Left cardiac atrium (tissue), 4 donors: ENCODE measurements at places on chromosomes 16 and 17. TPM values are rescaled to one million over a fixed set of nuclear protein-coding genes. Genes with fewer than 3 reads are reported as not detected.

GRCh38 chr16:50830698-50831097 lies 88.8 kb downstream of the CYLD start:
- no peak for DNase-seq

NOG gene
- 0.12 TPM for total RNA-seq

DNA sequence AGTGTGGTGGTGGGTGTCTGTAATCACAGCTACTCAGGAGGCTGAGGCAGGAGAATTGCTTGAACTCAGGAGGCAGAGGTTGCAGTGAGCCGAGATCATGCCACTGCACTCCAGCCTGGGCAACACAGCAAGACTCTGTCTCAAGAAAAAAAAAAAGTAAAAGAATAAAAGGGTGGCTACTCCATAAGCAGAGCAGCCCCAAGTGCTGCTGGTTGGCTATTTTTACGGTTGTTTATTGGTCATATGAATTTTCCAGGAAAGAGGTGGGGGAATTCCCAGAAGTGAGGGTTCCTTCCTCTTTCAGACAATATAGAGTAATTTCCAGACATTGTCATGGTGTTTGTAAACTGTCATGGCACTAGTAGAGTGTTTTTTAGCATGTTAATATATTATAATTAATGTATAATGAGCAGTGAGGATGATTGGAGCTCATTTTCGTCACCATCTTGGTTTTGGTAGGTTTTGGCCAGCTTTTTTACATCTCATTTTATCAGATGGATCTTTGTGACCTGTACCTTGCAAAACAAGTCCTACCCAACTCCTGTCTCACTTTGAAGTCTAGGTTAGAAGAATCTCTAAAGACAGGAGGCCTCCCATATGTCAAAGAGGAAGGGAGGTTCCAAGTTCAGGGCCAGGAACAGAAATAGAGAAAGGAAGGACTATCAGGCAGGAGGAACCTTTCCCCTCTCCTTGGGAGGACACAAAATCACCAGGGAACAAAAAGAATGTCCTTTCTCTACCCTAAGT lies 39.1 kb downstream of the HOXB1 start:
- no peak for DNase-seq

NOXO1 gene
- not detected for total RNA-seq

DNA sequence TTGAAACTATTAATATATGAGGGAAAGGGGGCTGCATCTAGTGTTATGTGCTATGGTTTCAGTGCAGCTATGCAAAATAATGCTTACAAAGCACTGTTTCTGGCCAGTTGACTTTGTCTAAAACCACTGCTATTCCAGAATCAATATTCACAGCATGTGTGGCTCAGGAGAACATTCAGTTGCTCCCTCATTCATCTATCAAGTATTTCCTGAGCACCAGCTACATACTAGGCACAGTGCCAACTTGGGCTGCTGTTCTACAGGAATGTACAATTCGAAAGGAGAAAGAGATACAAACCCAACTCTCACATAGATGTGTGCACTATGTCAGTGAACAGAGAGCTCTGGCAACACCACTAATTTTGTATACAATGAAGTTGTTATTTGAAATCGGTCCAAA lies 183.0 kb downstream of the PHKB start:
- DNase-seq = peak; percentile 37

DNA sequence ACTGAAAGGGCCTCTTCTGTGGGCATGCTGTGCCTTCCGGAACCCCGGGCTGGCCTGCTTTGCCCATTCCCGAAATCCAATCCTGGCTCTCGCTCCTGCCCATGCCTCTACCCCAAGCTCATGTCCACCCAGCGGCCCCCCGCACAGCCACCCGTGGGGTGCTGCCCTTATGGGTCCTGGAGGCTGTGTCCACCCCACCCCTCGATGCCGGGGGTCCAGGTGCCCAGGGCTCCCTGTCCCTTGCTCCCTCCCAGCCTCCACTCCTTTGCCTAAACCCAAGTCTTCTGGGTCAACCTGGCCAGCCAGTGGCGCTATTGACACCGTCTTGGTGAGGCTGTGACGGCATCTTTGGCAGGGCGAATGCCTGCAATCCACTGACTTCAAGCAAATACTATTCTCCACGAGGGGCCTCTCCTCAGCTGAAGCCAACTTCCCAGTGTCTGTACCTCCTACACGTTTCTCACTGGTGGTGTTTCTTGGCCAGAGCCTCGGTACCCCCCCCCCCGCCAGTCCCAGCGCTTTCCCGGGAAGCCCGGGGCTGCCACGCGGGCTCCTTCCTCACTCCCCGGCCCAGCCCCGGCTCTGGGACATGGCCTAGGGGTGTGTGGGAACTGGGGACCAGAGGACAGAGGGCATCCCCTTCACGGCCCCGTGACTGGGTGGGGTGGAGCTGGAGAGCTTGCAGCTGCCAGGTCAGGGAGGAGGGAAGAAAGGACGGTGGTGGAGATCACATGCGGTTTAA lies 12.2 kb upstream of the DUS1L start:
- peak; percentile 68 for DNase-seq

GRCh38 chr16:6232056-6232455 lies 1100.6 kb upstream of the RBFOX1 start:
- DNase-seq = no peak

GRCh38 chr17:3556916-3557767 lies 470 bp downstream of the TRPV3 start:
- no peak for DNase-seq

INO80E gene
- 33.6 TPM for total RNA-seq

TLCD3B gene
- total RNA-seq = not detected

- peak; percentile 69 for DNase-seq
These were observed 153.4 kb upstream of the PLCG2 start for GRCh38 chr16:81625544-81626153.

GRCh38 chr16:14196011-14196410 lies 124.9 kb downstream of the MRTFB start:
- no peak for DNase-seq

C17orf50 gene
- total RNA-seq = not detected

USP6 gene
- 0.06 TPM for total RNA-seq

DNA sequence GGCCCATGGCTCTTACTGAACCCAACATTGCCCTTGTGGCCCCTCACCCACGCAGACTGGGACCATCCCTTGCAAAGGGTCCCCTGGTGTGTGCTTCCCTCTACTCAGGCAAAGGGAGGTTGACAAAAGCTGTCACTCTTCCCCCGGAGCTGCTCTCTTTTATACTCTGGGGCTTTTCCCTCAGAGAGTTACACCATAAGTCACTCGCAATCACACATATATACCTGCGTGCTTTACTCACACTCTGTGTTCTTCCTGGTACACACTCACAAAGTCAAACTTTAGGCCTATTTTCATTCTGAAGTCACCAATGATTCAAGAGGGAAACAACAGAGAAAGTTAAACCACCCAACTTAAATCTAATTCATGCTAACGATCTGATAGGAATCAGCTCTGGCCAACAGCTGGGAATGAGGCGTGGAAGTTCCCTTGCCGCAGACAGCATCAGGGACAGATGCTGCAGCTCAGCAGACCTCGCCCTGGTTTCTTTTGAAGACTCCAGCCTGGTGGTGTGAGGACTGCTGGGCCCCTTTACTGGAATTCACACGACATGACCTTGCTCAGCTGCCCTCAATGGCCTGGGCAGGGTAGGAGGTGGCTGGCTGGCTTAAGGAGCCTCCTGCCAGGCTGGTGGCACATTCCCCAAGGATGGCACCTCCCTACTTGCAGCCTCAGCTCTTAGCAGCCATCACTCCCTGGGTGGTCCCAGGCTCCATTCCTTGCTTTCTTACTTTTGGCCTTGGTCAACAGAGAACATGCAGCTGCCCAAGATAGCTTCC lies 27.3 kb downstream of the HIC1 start:
- no peak for DNase-seq

- no peak for DNase-seq
These were observed 22.8 kb downstream of the OMG start for GRCh38 chr17:31274252-31274651.

GRCh38 chr17:17446666-17447155 lies 30.1 kb upstream of the MED9 start:
- no peak for DNase-seq

DNA sequence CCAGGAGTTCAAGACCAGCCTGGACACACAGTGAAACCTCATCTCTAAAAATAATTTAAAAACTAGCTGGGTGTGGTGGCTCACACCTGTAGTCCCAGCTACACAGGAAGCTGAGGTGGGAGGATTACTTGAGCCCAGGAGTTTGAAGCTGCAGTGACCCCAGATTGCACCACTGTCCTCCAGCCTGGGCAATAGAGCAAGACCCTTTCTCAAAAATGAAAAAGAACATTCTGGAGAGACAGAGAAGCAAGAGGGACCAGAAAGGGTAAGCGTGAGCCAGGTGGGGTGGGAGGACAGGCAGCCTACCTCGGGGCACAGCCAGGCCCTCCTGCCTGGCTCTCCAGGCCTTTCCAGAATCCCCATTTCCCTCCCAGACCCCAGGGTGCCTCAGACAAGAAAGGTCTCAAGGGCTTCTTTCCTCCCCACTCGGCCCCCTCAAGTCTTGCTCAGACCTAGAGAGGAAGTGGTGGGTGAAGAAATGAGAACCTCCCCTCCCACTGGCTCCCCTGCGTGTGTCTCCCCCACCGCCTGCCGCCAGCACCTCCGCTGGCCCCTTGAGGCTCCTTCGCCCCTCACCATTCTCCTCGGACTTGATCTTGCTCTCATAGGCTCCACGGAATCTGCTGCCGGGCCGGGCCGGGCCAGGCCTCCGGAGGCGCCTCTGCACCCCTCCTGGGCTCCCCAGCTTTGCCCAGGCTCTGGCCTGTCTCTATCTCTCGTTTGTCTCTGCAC lies 503 bp downstream of the C16orf54 start:
- no peak for DNase-seq

GRCh38 chr17:80513892-80514291 lies 30.7 kb upstream of the RPTOR start:
- DNase-seq = no peak

- DNase-seq = peak; percentile 89
These were observed 1.6 kb downstream of the PPL start for GRCh38 chr16:4935241-4935855.
